ENCODE measurements at places on chromosomes 4 and X.

DNA sequence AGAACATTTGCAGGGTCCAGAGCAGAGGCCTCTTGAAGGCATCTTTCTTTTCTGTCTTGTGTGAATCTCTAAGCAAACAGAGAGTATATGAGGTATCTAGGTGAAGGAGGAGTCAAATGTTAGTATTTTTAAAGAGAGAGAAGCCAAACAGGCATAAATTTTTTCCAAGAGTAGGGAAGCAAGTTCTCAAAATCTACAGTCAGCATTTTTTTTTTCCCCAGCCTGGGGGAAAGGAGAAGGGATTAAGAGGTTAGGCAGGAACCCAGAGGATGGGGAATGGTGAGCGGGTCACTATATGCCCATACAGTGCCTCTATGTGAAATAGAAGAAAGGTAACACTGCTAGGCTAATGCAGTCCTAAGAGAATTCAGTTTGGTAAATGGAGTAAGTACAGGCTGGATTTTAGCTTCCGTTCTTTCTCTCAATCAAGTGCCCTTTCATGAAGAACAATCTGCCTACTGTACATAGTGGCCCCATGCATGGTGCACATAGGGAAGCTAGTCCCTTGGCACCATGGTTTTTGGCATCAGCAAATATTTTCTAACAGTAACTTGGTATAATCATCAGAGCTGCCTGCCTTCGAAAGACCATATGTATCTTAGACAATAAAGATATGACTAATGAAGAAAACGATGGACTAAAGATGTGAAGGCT is 163.1 kb upstream of the MAB21L2 start:
- DNase-seq, result no peak

DNA sequence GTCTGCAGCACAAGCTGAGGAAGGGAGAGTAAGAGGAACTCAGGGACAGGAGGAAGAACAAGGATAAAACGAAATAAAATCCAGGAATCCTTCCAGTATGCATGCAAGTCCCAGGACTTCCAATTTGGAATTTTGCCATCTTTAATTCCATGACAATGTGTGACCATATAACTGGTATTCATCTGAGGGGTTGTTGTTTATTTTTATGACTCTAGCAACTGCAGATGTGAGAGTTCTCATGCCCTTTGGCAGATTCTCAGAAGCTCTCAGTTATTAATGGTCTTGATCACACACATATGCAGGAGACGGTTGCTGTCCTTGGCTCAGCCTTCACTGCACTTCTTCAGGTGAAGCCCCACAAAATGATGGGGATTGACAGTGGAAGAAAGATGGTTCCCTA is 148.2 kb downstream of the SMIM20 start:
- DNase-seq, result no peak

- DNase-seq, result no peak
Observed at GRCh38 chr4:76212851-76213414, 691 bp downstream of the SCARB2 start.

DNA sequence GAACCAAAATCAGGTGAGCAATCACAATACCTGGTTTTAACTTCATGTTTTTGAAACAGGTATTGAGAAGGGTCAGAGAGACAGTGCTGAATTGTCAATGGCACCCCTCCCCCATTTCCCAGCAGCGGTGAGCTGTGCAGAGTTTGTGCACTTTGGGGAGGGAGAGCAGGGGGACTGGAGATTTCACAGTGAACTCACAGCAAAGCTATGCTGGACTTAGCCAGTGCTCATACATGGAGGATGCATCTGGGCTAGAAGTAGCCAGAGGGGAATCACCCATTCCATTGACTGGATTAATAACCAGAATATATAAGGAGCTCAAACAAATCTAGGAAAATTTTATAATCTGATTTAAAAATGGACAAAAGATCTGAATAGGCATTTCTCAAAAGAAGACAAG is 612.6 kb downstream of the STPG2 start:
- no peak for DNase-seq

DNA sequence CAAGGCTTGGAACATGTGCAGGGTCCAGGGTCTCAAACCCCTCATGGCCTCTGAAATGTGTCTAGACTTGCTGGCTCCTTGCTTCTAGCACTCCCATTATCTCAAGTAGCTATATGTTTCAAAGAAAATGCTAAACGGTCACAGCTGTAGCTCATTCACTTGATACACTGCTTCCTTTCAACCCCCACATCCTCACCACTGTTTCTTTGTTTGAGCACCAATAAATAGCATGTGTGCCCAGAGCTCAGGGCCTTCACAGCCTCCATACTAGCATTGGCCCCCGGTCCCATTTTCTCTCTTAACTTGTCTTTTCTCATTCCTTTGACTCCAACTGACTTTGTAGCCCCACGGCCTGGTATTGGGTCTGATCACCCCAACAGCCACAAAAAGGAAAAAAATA is 801.8 kb downstream of the STIM2 start:
- DNase-seq, result no peak
